Adrenal gland (tissue), 19 donors: ENCODE measurements at places on chromosomes 3 and 15.

GRCh38 chr3:25091934-25092333 is 336.1 kb upstream of the RARB start:
- DNase-seq = no peak

DNA sequence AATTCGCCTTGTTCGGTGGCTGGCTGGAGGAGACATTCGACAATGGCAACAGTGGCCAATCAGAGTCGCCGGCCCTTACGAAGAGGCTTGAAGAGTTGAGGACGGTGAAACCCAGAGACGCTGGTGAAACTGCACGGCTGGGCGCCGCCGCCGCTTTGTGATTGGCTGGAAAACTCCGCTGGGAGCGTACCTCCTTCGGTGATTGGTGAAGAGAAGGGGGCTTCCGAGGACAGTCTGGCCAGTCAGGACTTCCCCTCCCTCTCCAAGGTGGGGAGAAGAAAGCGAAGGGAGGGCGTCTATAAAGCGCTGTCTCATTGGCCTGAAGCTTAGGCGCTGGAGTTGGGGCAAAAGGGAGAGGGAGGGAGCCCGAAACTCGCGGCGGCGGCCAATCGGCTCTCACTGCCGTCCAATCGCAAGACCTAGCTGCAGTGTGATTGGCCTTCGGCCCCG is 554 bp upstream of the GSK3B start:
- DNase-seq = peak; percentile 100

GRCh38 chr3:19446687-19447086 is 298.4 kb downstream of the KCNH8 start:
- DNase-seq = no peak

DNA sequence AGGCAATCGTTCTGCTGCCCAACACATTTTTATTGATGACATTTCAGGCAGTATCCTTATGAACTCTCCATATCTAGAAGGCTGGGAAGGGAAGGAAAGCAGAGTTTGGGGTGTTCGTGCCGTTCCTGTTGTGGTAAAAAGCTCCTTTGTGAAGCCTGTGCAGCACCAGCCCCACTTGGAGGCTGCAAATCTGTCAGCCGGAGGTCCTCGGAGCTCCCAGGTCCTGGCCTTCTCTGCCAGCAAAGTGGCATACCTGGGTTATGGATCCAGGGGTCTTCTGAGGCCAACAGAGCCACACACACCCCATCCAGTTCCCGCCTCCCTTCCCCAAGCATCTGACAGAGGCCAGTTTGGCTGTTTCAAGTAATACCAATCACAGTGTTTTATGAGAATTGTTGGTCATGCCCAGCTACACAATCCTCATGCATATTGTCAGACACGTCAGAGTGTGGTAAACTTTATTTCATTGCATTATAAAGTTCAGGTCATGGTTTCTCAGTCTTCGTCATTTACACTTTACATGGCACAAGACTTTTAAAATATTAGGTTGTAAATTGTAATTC is 15.9 kb upstream of the USP3 start:
- DNase-seq = no peak

DNA sequence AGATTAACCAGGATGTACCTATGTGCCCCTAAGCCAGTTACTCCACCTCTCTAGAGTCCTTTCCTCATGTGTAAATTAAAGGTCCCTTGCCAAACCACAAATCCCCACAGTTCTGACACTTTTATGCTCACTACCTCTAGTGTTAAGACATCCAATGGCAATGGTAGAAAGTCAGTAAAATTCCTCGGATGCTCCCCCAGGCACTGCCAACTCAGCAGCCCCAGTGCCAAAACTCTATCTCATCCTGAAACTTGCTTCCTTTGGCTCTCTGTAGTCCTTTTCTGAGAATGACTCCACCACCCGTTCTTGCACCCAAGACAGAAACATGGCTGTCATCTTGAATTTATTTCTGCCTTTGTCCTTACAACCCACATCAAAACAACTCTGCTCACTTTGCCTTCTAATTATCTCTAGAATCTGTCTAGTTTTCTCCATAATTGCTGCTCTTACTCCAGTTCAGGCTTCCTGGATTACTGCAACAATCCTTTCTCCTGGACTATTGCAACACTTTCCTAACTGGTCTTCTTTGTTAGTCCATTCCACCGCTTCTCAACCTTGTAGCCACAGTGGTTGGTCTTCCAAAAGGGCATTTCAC is 41.6 kb downstream of the MB21D2 start:
- DNase-seq = no peak

DNA sequence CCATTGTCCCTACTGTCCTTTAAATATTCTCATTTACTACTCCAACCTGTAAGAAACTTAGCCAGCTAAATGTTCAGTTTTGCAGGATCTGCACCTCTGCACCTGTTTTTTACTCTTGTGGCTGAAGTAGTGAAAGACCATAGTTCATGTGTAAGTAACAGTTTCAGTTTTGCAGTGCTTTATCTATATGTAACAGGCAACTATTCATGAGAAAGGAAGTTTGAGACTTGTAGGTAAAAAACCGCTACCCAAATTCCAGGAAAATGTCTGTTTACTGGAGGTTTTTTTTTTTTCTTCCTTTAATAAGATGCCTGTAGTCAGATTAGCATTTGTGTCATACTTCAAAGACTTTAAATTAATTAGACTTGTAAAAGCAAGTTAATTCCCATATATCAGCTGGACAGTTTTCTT is 25.4 kb upstream of the MBNL1 start:
- DNase-seq = no peak

GRCh38 chr3:195563317-195563716 is 20.2 kb upstream of the PPP1R2 start:
- no peak for DNase-seq

- no peak for DNase-seq
These were observed 23.0 kb upstream of the EPHB1 start for GRCh38 chr3:134772011-134772410.

DNA sequence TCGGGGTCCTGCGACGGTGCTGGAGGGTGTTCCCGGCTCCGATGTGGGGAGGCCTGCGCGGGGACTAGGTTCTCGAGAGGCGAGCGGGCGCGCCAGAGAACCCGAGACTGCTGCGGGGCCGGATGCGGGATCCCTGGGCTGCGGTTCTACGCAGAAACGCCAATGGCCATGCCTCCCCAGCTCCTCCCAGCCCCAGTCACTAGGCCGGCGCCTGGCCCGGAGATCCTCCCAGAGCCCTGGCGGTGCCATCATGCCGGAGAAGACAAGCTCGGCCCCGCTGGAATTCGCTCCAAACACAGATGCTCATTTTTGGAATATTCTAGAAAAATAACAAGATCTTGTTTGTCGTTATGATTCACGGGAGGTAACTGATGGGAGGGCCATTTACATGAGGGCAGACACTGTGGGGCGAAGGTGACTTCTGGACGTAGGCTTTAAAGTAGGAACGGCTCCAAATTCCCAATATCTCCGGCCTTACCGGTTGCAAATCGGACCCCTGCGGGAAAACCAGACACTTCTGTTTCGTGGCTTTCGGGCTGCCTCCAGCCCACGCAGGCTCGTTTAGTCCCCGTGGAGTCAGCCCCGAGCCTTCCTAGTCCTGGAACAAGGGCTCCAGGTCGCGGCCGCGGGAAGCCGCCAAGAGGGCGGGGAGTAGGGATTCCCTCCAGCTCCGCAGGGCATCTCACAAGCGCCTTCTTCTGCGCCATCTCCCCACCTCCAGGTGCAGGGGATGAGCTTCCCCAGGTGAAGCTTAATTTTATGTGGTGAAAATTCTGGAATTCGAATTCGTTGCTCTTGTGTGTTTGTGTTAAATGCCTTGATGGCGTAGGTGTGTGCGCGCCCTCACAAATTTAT is 74.8 kb upstream of the POLG start:
- DNase-seq = no peak

GRCh38 chr15:64092075-64092820 is 1.4 kb downstream of the CIAO2A start:
- DNase-seq = no peak

GRCh38 chr3:9231006-9231405 is 18.4 kb downstream of the SRGAP3 start:
- DNase-seq = no peak

DNA sequence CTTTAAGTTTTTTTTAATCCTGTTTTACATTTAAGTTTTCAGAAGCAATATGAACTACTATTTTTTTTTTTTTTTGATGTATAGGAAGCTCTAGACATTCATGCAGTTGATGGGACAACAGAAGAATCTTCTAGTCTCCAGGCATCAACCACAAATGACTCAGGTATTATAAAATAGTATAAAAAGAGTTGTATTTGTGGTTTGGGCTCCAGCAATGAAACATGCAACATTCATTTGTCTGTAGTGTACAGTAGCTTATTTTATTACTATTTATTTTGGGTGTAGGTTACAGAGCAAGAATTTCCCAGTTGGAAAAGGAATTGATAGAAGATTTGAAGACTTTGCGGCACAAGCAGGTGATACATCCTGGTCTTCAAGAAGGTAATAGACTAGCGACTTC is 38.6 kb downstream of the MGA start:
- no peak for DNase-seq

- peak; percentile 91 for DNase-seq
These were observed 67.6 kb upstream of the HACD2 start for GRCh38 chr3:123652342-123652984.

DNA sequence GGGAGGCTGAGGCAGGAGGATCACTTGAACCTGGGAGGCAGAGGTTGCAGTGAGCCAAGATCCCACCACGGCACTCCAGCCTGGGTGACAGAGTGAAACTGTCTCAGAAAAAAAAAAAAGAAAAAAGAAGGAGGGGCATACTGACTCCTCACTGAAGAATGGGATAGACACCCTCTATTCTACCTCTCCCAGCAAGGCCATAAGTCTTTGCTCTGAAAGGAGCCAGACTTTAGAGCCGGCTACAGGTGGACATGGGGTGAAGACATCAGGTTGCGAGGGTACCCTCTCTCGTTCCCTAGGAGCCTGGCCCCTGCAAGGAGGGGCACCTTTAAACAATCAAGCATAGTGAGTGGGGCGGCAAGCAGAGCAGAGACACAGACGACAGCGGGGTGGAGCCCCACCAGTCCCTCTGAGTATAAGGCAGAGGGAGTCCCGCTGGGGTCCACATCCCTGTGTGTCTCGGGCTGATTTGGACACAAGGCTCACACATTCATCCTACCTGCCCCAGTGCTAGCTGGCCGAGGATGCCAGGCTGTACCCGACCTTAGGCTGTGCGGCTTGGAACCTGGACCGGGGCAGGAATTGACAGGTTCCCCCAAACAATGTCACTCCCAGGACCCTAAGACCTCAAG is 1.1 kb downstream of the GRAMD2A start:
- DNase-seq = no peak

DNA sequence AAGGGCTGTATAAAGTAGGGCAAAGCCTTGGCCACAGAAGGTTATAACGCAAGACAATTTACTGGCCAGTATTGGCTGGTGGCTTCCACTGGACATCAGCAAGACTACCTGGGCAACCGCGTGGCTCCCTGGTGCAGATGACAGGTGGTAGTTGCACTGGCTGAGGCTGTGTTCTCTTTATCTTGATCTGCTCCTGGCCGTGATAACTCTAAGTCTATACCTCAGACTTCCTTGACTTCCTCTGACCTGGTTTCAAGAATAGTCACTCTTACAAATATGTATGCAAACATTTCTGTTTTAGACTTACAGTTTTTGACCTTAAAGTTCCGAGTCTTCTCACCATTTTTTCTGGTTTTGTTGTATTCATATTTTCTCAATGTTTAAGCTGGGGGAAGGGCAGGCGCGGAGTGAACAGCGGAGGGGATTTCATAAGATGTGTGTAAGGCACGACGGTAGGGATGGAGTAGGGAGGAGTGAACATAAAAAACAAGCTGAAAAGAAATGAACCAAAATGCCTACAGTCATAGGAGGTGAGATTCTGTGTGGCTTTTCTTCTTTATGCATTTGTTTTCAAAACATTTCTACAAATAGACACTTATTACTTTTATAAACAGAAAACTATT is 15.2 kb upstream of the TMEM212 start:
- DNase-seq = no peak

DNA sequence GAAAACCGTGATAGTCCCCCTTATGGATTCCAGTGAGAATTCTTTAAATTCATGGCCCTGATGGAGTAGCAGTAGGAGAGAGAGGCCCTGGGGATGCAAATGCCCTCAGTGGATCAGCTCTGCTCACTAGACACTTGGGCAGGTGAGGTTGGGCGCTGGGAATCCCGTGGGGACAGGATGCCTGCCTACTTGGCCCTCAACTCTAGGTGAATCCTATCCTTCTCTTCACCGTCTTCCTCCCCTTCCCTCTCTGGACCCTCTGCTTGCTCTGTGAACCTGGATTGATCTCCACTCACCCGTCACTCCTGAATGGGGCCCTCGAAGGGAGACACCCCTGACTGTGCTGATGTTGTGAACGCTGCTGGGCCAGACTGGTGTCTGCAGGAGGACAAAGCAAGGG is 77.4 kb downstream of the SEC22A start:
- no peak for DNase-seq

- DNase-seq = no peak
These were observed 6.8 kb upstream of the MOBP start for GRCh38 chr3:39460677-39461076.

DNA sequence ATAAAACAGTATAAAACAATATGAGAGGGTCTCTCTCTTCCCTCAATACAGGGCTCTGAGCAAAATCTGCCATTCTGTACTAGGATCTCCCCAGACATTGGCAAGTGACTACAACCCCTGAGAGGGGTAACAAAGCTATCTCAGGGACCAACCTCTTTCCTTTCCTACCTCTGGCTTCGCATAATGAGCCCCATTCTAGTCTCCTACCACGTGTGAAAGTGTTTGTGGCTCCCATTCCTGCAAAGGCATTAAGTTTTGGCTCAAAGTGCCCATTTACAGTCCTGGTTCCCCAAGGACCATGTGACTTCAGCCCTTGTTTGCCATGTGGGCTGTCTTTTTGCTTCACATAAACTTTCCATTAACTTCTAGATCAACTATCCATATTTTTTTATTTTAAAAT is 46.4 kb downstream of the SCN11A start:
- DNase-seq = no peak

GRCh38 chr3:72997421-72997961 is 880 bp downstream of the PPP4R2 start:
- DNase-seq = no peak

GRCh38 chr3:179026636-179027035 is 45.0 kb downstream of the ZMAT3 start:
- DNase-seq = no peak

DNA sequence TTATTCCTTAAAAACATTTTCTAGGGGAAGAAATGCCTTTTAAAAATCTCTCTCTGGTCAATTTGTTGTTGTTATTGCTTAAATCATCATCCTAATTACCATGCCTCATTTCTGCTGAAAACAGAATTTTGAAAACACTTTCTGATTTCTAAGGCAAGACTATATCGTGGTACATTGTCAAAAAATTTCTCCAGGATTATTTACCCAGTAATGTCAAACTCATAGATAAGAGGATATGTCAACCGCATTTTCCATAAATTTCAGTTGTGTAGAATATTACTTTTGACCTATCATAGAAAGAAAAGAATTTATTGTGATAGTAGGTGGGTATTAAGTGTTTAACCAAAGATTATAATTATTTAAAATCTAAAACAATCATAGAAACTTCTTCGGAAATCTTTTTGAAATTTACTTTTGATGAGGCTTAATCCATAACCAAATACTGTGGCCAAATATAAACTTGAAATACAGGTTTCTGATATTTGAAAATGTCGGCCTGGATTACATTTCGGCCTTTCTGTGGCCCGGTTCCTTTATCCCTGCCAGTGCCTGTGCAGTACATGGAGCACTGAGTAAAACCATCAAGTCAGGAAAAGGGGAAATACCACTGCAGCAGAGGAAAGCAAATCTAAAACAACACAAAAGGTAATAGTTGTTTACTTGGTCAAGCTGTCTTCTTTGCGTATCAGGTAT is 173.4 kb downstream of the MYRIP start:
- no peak for DNase-seq
